Activated T-cell treated with anti-CD3 and anti-CD28 coated beads for 48 hours (primary cell): ENCODE measurements at places on chromosomes 3 and 15.

- no peak for DNase-seq
These were observed 57.2 kb downstream of the ATP1B3 start for GRCh38 chr3:141933421-141934300.

DNA sequence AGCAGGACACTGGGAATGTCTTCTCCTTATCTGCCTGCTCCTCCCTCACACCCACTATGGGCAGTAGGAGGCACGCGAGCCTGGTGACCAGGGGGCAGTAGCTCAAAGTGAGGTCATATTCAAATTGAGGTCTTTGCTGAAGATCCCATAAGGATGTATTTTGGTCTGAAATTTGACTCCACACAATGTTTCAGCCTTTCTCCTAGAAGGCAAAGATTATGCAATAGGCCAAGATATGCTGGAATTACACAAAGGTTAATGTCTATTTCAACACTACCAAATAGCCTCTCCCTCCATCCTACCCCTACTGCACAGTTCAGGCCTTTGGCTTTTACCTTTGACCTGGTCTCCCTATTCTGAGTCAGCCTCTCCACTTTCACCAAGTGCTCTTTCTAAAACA, 203.0 kb downstream of the TIGIT start:
- no peak for DNase-seq

DNA sequence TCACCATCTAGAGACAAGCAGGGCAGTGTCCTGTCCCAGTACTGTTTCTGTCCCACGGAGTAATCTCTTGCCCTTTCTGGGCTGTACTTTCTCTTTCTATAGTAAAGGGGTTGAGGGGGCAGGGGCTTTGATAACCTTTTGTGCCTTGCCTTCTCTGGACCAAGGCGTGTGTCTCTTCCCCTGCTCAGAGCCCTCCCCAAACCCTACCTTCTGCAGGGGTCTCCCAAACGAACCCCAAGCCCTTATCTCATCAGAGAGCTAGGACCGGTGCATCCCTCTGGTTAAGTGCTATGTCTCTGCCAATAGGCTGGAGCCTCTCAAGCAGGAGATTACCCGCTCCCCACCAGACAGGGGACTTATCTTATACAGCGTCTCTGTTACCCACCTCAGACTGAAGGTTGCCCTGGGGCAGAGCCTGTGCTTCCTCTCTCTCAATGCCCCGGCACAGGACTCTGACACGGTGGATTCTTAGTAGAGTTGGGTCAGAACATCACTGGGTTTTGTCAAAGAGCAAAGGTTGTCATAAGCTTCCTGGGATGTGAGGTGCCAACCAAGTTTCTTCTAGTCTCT, 2.9 kb downstream of the PLEKHO2 start:
- DNase-seq: no peak

GRCh38 chr15:60993008-60993407, 236.1 kb downstream of the RORA start:
- no peak for DNase-seq

DNA sequence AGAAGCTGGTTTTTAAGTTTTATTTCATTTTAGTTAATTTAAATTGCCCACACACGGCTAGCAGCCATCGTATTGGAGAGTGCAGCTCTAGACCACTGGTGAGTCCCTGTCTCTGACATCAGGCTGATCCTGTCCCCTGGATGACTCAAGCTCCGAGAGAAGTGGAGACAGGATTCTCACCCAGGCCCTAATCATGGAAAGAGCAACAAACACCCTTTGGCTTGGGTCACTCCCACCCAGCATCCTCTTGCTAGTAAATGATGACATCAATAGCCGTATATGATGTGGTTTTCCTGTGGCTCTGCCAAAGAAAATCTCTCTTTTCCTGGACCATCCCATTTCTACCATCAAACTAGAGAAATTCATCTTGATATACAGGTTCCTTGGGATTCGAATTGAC, 182.2 kb downstream of the NTRK3 start:
- no peak for DNase-seq
